Vagina (tissue), 2 donors: ENCODE measurements at places on chromosomes 4 and X. TPM values are rescaled to one million over a fixed set of nuclear protein-coding genes. Genes with fewer than 3 reads are reported as not detected.

Gene TMPRSS11F
- total RNA-seq, result 13.8 TPM

Gene CSN1S1
- total RNA-seq, result not detected

Gene CLGN
- not detected for total RNA-seq

Gene TASL
- 0.49 TPM for total RNA-seq

Gene MTNR1A
- total RNA-seq, result not detected

Gene ATP6AP2
- total RNA-seq, result 85.7 TPM

Gene ANK2
- 64.6 TPM for total RNA-seq

Gene DGKK
- total RNA-seq, result 0.49 TPM

Gene NIPAL1
- 8.1 TPM for total RNA-seq

- H3K4me1 ChIP-seq, result no peaks in the 10 kb centered on the region
- H3K27ac ChIP-seq, result no peak overlapping the region
- H3K36me3 ChIP-seq, result no peaks in the 10 kb centered on the region
- DNase-seq, result no peak
- H3K4me3 ChIP-seq, result no peak overlapping the region
Observed at GRCh38 chr4:182222766-182223165, 20.4 kb upstream of the TENM3 start.

GRCh38 chr4:98773638-98774037 is 115.2 kb upstream of the TSPAN5 start:
- no peaks in the 10 kb centered on the region for H3K27me3 ChIP-seq
- no peak overlapping the region for H3K27ac ChIP-seq
- no peak overlapping the region for H3K4me3 ChIP-seq
- no peak for DNase-seq
- no peaks in the 10 kb centered on the region for H3K4me1 ChIP-seq

GRCh38 chr4:169567916-169568315 is 44.5 kb downstream of the NEK1 start:
- H3K27me3 ChIP-seq, result no peaks in the 10 kb centered on the region
- no peak overlapping the region for H3K27ac ChIP-seq
- H3K36me3 ChIP-seq, result no peaks in the 10 kb centered on the region

DNA sequence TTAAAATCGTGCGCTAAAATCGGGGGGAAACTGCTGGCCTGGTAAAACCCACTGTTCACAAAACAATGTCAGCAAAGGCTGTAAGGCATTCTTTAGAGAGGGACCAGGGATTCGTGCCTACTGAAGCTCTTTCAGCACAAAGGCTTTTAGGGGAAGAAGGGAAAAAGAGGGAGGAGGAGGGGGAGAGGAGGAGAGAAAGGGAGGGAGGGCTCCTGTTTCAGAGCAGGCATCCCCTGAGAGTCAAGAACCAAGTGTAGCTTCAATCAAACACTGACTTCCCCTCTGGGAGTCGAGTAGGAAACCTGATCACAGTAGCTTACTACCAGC is 9.5 kb downstream of the BCOR start:
- H3K4me3 ChIP-seq, result no peak overlapping the region
- DNase-seq, result no peak
- no peak overlapping the region for H3K27ac ChIP-seq
- no peaks in the 10 kb centered on the region for H3K36me3 ChIP-seq
- peaks cover 66% of the 10 kb centered on the region for H3K4me1 ChIP-seq

DNA sequence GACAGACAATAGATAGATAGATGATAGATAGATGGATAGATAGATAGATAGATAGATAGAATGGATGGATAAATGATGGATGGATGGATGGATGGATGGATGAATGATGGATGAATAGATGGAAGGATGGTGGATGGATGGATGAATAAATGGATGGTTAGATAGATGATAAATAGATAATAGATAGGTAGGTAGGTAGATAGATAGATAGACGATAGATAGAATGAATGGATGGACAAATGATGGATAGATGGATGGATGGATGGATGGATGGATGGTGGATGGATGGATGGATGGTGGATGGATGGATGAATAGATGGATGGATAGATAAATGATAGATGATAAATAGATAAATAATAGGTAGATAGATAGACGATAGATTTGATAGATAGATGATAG is 287.4 kb downstream of the CRLF2 start:
- no peak overlapping the region for H3K4me3 ChIP-seq
- H3K27me3 ChIP-seq, result no peaks in the 10 kb centered on the region

DNA sequence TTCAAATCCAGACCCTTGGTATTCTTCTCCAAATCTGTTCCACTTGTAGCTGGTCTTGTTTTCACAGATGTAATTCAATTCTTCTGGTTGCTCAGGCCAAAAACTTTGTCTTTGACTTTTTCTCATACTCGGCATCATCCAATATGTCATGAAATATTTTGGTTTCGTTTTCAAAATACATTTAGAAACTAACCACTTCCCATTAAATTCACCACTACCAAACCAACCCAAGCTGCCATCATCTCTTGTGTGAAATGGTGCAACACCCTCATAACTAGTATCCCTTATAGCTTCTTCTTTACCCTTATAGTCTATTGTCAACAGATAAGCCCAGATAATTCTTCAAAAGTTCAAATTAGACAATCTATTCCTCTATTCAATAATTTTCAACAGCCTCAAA is 192.1 kb downstream of the PRR32 start:
- H3K27ac ChIP-seq, result no peak overlapping the region
- no peaks in the 10 kb centered on the region for H3K36me3 ChIP-seq
- H3K4me1 ChIP-seq, result no peaks in the 10 kb centered on the region
- no peak overlapping the region for H3K4me3 ChIP-seq
- no peaks in the 10 kb centered on the region for H3K27me3 ChIP-seq

DNA sequence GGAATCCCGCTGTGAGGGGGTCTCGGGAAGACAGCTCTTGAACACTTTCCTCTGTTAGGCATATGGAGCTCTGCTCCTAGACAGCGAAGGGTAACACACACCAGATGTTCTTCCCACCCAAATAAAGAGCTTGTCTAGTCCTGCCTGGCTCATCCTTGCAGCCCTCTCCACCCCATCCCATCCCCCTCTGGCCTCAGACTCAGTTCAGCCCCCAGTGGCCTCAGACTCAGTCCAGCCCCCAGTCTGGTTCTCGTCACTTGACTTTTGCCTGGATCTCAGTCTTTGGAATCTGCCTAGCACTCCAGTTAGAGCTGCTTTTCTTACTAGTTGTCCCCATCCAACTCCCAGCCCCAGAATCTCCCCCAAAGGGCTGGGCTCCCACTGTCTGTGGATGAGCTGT is 14.9 kb downstream of the RAB33A start:
- no peak overlapping the region for H3K4me3 ChIP-seq
- H3K27ac ChIP-seq, result no peak overlapping the region
- H3K36me3 ChIP-seq, result no peaks in the 10 kb centered on the region
- no peaks in the 10 kb centered on the region for H3K27me3 ChIP-seq
- no peak for DNase-seq

GRCh38 chrX:16695079-16695676 is 17.3 kb downstream of the CTPS2 start:
- no peaks in the 10 kb centered on the region for H3K27me3 ChIP-seq
- no peak for DNase-seq
- H3K27ac ChIP-seq, result no peak overlapping the region
- no peaks in the 10 kb centered on the region for H3K4me1 ChIP-seq
- no peaks in the 10 kb centered on the region for H3K36me3 ChIP-seq

DNA sequence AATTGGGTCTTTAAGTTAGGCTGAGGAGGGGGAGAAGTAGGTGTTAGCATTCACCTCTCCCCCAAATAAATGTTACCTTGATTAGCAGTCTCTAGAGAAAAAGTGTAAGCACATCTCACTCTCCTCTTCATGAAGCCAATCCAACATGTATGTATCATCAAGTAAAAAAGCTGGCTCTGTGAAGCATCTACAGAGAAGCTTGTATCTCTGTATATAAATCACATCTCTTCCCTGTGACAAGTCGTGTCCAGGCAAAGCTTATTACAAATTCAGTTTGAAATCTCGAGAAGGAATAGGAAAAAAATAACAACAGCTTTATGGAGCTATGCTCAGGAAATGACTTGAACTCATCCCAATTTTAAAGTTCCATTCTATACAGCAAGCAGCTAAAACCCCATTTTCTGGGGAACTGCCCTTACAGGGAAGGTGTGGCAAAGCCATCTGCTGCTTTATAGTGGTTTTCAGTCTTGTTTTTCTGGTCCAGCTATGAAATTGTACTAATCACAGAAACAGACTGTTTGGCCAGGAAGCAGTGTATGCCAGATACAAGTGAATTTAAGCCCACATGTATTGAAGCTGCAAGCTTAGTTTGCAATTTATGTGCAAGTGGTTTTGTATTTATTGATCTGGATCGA is 313.3 kb upstream of the NOCT start:
- H3K27me3 ChIP-seq, result no peaks in the 10 kb centered on the region
- H3K27ac ChIP-seq, result no peak overlapping the region
- H3K36me3 ChIP-seq, result no peaks in the 10 kb centered on the region
- no peak overlapping the region for H3K4me3 ChIP-seq

GRCh38 chr4:35739308-35739707 is 505.0 kb downstream of the ARAP2 start:
- no peaks in the 10 kb centered on the region for H3K4me1 ChIP-seq
- no peak for DNase-seq
- H3K27ac ChIP-seq, result no peak overlapping the region
- no peak overlapping the region for H3K4me3 ChIP-seq
- no peaks in the 10 kb centered on the region for H3K36me3 ChIP-seq

DNA sequence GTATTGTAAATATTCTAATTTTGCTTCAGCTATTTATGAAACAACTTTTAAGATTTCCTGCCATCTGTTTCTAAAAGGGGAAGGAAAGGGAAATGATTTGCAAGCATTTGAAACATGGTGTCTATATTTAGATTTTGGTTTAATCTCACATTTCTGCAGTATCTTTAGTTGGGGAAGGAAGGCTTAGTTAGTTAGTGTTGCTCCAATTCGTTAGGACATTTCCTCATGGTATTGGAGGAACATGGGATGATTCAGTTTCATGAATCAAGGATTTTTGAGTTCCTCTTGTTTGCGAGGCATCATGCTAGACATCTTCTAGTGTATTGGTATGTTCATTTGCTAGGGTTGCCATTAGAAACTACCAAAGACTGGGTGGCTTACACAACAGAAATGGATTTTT is 20.5 kb upstream of the TMEM192 start:
- DNase-seq, result no peak
- no peaks in the 10 kb centered on the region for H3K36me3 ChIP-seq
- no peaks in the 10 kb centered on the region for H3K4me1 ChIP-seq
- H3K4me3 ChIP-seq, result no peak overlapping the region

- no peaks in the 10 kb centered on the region for H3K36me3 ChIP-seq
- H3K27ac ChIP-seq, result no peak overlapping the region
- no peak for DNase-seq
- H3K4me1 ChIP-seq, result no peaks in the 10 kb centered on the region
- H3K4me3 ChIP-seq, result no peak overlapping the region
- H3K27me3 ChIP-seq, result no peaks in the 10 kb centered on the region
Observed at GRCh38 chr4:1842993-1843448, 12.9 kb downstream of the LETM1 start.

DNA sequence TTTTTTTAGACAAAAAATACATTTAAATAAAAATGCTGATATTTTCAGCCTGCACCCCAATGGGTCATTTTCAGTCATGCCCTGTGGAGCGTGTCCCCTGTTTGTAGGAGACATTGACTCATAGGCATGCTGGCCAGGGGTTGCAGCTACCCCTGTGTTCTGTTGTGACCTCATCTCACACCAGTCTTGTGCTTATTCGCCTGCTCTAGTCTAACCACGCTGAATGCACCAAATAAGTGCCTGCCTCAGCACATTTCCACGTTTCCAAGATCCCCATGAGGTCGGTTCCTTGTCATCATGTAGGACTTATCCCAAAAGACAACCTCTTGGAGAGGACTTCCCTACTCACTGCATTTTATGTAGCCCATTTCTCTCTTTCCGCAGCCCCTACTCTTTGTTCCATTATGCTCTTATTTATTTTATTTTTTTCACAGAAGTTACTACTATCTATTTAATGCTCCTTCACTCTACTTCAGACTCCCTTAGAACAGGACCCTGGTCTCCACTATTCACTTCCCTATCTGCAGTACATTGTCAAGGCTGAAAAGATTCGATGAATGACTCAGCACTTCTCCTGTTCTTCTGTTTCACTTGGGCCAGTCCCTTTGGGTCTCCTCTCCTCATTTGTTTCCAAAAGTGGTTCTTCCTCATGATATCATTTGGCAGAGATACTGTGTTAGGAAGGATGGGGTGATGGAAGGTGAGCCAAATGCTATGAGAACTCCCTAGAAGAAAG is 109.7 kb downstream of the MSL3 start:
- H3K27ac ChIP-seq, result no peak overlapping the region
- no peaks in the 10 kb centered on the region for H3K27me3 ChIP-seq
- no peak for DNase-seq
- no peak overlapping the region for H3K4me3 ChIP-seq
- no peaks in the 10 kb centered on the region for H3K4me1 ChIP-seq

- H3K4me1 ChIP-seq, result peaks cover 28% of the 10 kb centered on the region
- no peak overlapping the region for H3K4me3 ChIP-seq
- H3K27ac ChIP-seq, result no peak overlapping the region
- H3K36me3 ChIP-seq, result no peaks in the 10 kb centered on the region
- H3K27me3 ChIP-seq, result no peaks in the 10 kb centered on the region
- DNase-seq, result no peak
Observed at GRCh38 chrX:151985531-151985930, 11.1 kb upstream of the GABRE start.

- H3K4me1 ChIP-seq, result no peaks in the 10 kb centered on the region
- H3K27me3 ChIP-seq, result no peaks in the 10 kb centered on the region
- no peak for DNase-seq
Observed at GRCh38 chr4:82591592-82591991, 29.8 kb upstream of the TMEM150C start.

DNA sequence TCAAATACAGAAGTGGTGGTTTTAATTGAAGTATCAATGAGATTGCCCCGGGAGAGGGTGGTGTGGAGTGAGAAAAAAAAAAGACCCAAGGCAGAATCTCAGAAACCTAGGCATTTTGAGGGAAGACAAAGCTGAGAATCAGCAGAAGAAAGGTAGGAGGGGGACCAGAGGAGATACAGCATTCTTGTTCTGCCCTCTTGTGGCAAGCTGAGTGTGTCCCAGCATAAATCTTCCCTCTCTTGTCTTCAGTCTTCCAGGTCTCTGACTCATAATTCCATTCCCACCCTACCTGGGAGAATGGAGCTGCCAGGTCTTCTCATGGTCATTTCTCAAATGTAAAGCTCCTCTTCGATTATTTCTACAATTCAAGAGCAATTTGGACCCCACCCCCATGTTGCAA is 32.7 kb upstream of the MAGED1 start:
- no peaks in the 10 kb centered on the region for H3K27me3 ChIP-seq
- H3K36me3 ChIP-seq, result no peaks in the 10 kb centered on the region
- no peaks in the 10 kb centered on the region for H3K4me1 ChIP-seq

DNA sequence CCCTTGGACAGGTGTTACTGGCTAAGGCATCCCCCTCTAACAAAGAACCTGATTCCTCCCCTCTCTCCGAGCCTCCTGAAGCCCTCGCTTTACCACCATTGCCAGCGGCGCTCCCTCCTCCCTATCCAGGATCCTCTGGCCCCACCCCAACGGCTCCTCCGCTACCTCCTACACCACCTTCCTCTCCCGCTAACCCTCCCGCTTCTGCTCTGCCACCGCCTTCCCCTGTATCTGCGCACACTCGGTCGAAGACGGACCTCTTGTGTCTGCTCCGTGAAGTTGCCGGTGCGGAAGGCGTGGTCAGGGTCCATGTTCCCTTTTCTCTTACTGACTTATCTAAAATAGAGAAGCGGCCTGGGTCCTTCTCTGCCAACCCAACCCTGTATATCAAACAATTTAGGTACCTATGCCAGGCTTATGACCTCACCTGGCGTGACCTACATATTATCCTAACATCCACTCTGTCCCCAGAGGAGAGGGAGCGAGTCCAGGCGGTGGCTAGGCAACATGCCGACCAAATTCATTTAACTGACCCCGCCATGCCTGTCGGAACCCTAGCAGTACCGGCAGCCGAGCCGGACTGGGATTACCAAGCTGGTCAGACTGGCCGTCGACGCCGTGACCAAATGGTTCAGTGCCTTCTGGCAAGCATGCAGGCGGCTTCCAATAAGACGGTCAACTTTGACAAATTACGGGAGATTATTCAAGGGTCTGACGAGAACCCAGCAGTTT is 958.9 kb downstream of the RPA4 start:
- H3K4me3 ChIP-seq, result no peak overlapping the region
- H3K27me3 ChIP-seq, result no peaks in the 10 kb centered on the region
